HuH-7 (cell line): ENCODE measurements at places on chromosomes 7 and 10.

DNA sequence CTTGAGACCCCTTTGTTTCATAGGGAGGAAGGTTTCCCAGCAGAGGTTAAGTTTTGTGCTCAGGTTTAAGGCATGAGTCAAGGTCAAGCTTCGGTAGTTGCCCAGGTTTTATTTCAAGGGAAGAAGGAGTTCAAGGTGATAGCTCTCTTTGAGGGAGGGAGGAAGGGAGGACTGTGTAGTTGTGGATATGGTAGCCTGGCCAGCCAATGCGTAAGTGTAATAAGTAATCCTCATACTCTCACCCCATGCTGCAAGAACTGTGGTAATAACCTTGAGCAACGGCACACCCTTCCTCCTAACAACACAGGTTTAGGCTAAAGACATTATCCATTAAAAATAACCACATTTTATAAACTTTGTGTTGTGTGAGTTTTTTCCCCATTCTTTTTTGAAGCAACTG lies 478.9 kb downstream of the KCNMA1 start:
- DNase-seq: no peak

- DNase-seq: no peak
Measured at GRCh38 chr10:69826789-69827554, 25.3 kb downstream of the COL13A1 start.

GRCh38 chr7:155574556-155575290 lies 28.4 kb upstream of the CNPY1 start:
- no peak for DNase-seq

GRCh38 chr7:57343901-57344622 lies 105.9 kb upstream of the ZNF716 start:
- no peak for DNase-seq

DNA sequence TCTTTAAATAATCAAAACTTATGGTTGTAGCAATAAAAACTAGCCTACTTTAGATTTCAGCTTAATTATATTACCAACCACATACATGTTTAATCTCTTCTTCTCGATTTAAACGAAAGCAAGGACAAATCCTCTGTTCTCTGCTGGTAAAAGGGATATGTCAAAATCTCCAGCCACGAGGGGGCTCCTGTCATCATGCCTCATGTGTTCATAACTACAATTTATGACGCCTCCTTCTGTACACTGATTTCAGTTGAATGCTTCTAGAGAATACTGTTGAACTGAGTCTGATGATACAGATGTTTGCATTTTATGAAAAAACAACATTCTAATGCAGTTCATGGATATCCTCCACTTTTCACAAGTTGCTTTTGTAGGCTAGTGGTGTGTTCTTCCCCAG lies 220.0 kb upstream of the DPP6 start:
- no peak for DNase-seq

GRCh38 chr10:42979181-42979580 lies 97.7 kb upstream of the RET start:
- no peak for DNase-seq

DNA sequence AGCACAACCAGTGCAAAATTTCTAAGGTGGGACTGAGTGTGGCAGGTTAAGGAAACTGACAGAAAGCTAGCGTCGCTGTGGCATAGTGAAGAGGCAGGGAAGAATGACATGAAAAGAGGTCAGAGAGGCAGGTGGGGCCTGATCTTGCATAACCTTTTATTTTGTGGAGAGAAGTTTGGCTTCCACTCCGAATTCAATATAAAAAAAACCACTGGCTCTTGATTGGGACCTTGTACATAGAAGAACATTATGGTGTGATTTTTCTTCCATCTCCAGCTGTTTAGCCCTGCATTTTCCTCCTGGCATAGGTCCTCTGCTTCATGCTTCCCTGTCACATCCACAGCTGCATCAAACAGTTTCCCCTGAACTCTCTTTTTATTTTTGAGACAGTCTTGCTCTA lies 170.5 kb upstream of the MEOX2 start:
- no peak for DNase-seq

- DNase-seq: no peak
Measured at GRCh38 chr10:30178356-30178964, 119.1 kb upstream of the JCAD start.

- no peak for DNase-seq
Measured at GRCh38 chr10:23384364-23384763, 39.8 kb upstream of the C10orf67 start.
